Aorta (tissue), 5 donors: ENCODE measurements at places on chromosomes 7 and 10. TPM values are rescaled to one million over a fixed set of nuclear protein-coding genes. Genes with fewer than 3 reads are reported as not detected.

The TMEM273 gene
- total RNA-seq: 20.0 TPM

DNA sequence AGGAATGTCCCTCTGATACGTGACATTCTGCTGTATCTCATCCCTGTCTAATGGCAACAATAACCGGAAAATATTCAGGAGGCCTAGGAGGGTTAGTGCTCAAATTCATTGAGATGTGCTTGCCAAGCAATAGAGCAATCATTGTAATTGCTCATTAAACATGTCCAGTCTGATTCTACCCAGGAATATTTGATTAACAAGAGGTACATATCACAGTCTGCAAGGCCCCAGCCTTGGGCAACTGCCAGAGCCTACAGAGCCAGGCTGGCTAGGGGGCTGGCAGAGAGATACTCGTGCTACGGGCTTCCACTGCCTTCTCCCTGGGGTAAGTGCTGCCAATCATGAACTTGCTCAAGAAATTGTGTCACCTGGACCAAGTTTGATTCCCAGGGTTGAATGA is 99.1 kb downstream of the ALOX5 start:
- H3K36me3 ChIP-seq: no peaks in the 10 kb centered on the region
- no peak overlapping the region for H3K4me3 ChIP-seq
- H3K27me3 ChIP-seq: no peaks in the 10 kb centered on the region
- no peak overlapping the region for H3K27ac ChIP-seq
- no peaks in the 10 kb centered on the region for H3K4me1 ChIP-seq

DNA sequence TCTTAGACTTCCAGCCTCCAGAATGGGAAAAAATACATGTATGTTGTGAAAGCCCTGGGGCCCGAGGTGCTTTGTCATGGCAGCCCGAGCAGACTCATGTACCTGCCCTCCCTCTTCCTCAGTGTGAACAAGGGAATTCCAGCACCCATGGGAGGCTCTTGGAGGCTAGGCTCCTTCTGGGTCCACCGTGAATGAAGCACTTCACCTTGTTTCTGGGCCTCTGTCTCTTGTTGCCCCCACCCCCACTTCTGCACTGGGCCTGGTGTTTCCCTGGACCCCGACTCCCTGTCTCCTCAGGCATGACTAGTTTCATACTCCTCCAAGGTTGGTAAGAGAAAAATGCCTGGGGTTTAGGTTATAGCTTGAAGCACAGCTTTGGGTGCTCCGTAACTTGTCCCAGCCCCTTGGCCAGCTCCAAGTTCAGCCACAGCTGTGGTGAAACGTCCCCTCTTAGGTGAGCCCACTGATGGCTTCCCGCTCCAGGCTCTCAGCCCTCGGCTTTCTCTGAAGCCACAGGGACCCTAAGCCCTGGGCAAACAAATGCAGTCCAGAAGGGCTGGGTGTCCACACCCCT is 30.2 kb upstream of the ARHGAP22 start:
- no peak for DNase-seq
- H3K27me3 ChIP-seq: no peaks in the 10 kb centered on the region
- H3K4me3 ChIP-seq: no peak overlapping the region
- peak overlapping the region; percentile 43 for H3K27ac ChIP-seq
- peaks cover 3% of the 10 kb centered on the region for H3K4me1 ChIP-seq

The ZMYND11 gene
- total RNA-seq: 74.3 TPM

The MMRN2 gene
- total RNA-seq: 50.5 TPM

GRCh38 chr7:37354656-37355131 is 94.0 kb downstream of the ELMO1 start:
- H3K27ac ChIP-seq: peak overlapping the region; percentile 90
- H3K4me3 ChIP-seq: no peak overlapping the region
- H3K4me1 ChIP-seq: no peaks in the 10 kb centered on the region
- H3K27me3 ChIP-seq: no peaks in the 10 kb centered on the region

The PON1 gene
- not detected for total RNA-seq

The SLC16A9 gene
- 1.3 TPM for total RNA-seq

DNA sequence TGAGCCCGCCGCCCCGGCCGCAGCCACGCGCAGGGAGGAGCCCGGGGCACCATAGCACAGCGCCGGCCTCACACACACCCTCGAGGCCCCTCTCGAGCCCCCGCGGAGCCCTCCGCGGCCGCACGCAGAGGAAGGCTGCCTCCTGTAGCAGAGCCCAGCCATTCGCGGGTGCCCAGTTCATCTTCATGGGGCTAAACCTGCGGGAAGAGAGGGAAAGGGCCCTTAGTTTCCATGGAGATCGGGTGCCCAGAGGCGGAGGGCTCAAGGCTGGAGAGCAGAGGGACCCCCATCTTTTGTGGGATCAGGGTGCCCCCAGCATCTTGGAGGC is 2.9 kb upstream of the SYCE1 start:
- H3K27ac ChIP-seq: no peak overlapping the region
- H3K4me3 ChIP-seq: no peak overlapping the region
- H3K27me3 ChIP-seq: no peaks in the 10 kb centered on the region
- H3K4me1 ChIP-seq: no peaks in the 10 kb centered on the region
- H3K36me3 ChIP-seq: no peaks in the 10 kb centered on the region

DNA sequence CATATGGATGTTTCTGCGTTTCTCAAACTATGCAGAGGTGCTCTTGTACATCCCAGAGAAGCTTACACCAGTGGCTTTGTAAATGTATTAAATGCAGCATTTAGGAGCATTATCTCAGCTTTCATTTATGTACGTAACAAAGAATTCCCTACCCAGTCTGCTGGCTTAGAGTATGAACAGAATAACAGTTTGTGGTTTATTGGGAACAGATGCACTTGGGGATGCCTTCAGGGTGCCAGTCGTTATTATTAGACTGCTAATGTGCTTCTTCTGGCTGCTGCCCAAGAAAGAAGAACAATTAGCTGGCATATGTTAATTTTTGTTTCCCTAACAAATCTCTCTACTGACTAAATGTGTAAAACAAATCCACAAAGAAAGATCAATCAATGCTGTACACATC is 241.9 kb downstream of the FOXP2 start:
- peaks cover 3% of the 10 kb centered on the region for H3K36me3 ChIP-seq
- H3K4me1 ChIP-seq: no peaks in the 10 kb centered on the region
- H3K27me3 ChIP-seq: no peaks in the 10 kb centered on the region
- no peak for DNase-seq
- H3K27ac ChIP-seq: no peak overlapping the region

DNA sequence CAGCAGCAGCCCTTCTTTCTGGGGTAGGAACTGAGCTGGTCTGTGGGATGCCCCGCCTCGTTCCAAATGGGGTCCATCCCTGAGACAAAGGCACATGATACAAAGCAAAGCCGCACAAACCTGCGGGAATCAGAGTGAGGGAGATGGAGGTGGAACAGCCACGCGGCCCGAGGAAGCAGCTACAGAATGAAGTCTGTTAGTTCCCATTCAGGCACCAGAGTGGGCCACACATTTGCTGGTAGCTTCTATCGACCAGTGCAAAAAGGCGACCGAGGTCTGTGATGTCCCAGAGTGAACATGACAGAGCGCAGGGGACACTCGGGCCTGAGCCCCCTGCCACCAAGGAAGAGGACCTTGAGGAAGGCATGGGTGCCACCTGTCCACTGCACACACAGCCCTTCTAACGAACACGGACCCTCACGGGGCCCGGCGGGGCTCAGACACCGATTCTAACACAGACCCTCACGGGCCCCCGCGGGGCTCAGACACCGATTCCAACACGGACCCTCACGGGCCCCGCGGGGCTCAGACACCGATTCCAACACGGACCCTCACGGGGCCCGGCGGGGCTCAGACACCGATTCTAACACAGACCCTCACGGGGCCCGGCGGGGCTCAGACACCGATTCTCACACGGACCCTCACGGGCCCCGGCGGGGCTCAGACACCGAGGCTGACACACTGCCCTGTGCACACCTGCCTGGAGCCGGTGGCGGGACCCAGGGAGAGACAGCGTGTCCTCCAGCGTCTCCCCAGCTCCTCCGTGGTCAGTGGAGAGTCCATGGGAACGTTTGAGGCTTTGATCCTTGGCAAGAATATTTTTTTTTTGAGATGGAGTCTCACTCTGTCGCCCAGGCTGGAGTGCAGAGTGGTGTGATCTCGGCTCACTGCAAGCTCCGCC is 32.8 kb upstream of the FAM20C start:
- DNase-seq: peak; percentile 30
- no peak overlapping the region for H3K27ac ChIP-seq
- no peaks in the 10 kb centered on the region for H3K36me3 ChIP-seq
- no peaks in the 10 kb centered on the region for H3K27me3 ChIP-seq
- H3K4me3 ChIP-seq: no peak overlapping the region
- no peaks in the 10 kb centered on the region for H3K4me1 ChIP-seq

GRCh38 chr7:47092336-47092735 is 489.6 kb downstream of the TNS3 start:
- H3K36me3 ChIP-seq: no peaks in the 10 kb centered on the region
- H3K4me3 ChIP-seq: no peak overlapping the region
- no peak overlapping the region for H3K27ac ChIP-seq
- H3K4me1 ChIP-seq: no peaks in the 10 kb centered on the region
- no peak for DNase-seq

DNA sequence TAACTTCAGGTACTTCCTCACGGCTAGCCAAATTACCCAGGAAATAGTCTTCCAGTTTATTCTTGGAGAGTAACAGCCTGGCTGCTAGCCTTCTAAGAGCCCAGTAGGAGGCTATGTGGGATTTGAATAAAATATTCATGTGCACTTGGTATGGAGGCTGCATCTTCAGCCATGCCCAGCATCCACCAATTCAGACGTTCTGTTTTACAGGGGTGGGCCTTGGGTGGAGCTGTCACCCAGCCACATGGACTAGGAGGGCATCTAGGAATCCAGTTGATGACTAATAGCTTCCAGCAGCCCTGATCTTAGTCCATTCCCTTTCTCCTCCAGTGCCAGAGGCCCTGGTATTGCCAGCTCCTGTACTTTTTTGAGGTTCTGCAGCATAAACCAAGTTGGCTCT is 66.3 kb upstream of the ZRANB1 start:
- H3K36me3 ChIP-seq: no peaks in the 10 kb centered on the region
- no peaks in the 10 kb centered on the region for H3K27me3 ChIP-seq
- no peaks in the 10 kb centered on the region for H3K4me1 ChIP-seq
- no peak overlapping the region for H3K27ac ChIP-seq
- DNase-seq: no peak
- H3K4me3 ChIP-seq: no peak overlapping the region

DNA sequence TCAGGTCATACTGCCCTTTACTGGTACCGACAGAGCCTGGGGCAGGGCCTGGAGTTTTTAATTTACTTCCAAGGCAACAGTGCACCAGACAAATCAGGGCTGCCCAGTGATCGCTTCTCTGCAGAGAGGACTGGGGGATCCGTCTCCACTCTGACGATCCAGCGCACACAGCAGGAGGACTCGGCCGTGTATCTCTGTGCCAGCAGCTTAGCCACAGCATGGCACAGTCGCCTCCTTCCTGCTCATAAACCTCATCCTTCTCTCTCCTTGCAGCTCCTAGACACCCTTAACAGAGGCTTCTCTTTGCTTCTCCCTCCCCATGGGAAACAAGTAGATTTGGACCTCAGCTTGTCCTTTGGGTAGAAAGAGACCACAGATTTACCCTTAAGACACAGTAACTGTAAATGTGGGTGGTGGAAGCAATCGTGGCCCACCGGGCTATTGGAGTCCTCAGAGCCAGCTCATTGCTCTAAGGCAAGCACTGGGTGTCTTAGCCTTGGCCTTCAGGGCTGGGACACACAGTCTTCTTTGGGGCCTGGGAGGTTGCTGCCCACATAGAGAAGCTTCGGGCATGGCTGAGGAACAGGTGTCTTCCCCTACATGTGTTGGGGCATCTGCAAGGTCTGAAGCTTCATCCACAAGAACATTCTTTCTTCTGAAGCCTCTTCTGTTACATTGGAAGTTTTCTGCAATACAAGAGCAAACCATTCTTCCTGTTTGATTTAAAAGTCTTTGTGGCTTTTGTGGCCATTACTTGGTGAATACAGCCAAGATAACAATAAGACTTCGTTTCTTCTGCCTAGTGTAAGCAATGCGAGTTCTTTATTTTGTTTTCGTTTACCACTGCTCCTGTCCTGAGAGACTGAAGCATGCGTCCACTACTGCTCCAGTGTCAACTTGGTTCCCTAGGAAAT is 95.5 kb upstream of the PRSS58 start:
- no peak overlapping the region for H3K4me3 ChIP-seq
- H3K27me3 ChIP-seq: peaks cover 2% of the 10 kb centered on the region
- no peaks in the 10 kb centered on the region for H3K36me3 ChIP-seq
- DNase-seq: no peak

The PCGF5 gene
- 77.7 TPM for total RNA-seq
